ENCODE measurements at places on chromosomes 16 and 17.

- H3K4me3 ChIP-seq, result no peak overlapping the region
- DNase-seq, result no peak
- no peaks in the 10 kb centered on the region for H3K4me1 ChIP-seq
- no peaks in the 10 kb centered on the region for H3K36me3 ChIP-seq
- no peak overlapping the region for H3K27ac ChIP-seq
- H3K27me3 ChIP-seq, result peaks cover 3% of the 10 kb centered on the region
These were observed 5.8 kb downstream of the FOXL1 start for GRCh38 chr16:86584071-86584685.

- H3K36me3 ChIP-seq, result no peaks in the 10 kb centered on the region
- H3K4me3 ChIP-seq, result peak overlapping the region; percentile 48
- H3K4me1 ChIP-seq, result peaks cover 47% of the 10 kb centered on the region
- no peaks in the 10 kb centered on the region for H3K27me3 ChIP-seq
- no peak for DNase-seq
These were observed 797 bp downstream of the GRB7 start for GRCh38 chr17:39738568-39738901.

DNA sequence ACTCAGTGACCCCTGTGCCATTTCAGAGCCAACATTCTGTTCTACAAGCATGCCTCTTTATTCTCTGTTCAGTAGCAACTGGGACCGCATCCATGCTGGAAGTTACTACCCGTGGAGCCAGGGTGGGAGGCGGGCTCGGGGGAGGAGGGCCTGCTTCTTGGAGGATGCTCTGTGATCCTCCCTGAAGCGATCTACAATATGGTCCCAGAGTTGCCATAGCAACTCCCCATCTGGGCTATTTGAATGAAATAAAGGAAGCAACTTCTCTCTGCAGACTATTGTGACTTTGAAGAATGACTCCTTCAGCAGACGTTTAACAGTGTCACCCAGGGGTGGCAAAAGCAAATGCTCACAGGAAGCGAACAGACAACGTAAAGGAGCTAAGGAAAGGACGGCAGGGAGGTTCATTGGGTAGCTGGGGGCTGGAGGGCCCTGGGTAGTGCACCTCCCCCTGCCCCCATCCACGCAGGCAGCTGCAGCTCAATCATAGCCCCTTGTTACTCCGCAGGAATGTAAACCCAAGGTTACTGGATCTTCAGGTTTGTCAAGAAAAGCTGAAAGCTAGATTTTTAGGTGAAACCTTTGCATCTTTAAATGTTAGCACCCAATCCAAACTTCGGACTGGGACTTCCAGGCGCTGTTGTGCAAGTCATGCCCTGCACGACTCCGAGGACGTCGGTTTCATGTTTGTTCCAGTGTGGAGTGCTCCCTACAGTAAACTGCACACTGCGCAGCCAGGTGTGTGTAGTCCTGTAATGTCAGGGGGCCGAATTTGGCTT, 51.1 kb upstream of the MEAK7 start:
- H3K27ac ChIP-seq, result no peak overlapping the region
- no peak overlapping the region for H3K4me3 ChIP-seq
- no peaks in the 10 kb centered on the region for H3K27me3 ChIP-seq
- DNase-seq, result no peak

GRCh38 chr17:57285701-57286100, 29.4 kb downstream of the MSI2 start:
- H3K27me3 ChIP-seq, result no peaks in the 10 kb centered on the region
- no peaks in the 10 kb centered on the region for H3K36me3 ChIP-seq
- no peak overlapping the region for H3K27ac ChIP-seq
- H3K4me1 ChIP-seq, result peaks cover 10% of the 10 kb centered on the region
- DNase-seq, result no peak
- no peak overlapping the region for H3K4me3 ChIP-seq

DNA sequence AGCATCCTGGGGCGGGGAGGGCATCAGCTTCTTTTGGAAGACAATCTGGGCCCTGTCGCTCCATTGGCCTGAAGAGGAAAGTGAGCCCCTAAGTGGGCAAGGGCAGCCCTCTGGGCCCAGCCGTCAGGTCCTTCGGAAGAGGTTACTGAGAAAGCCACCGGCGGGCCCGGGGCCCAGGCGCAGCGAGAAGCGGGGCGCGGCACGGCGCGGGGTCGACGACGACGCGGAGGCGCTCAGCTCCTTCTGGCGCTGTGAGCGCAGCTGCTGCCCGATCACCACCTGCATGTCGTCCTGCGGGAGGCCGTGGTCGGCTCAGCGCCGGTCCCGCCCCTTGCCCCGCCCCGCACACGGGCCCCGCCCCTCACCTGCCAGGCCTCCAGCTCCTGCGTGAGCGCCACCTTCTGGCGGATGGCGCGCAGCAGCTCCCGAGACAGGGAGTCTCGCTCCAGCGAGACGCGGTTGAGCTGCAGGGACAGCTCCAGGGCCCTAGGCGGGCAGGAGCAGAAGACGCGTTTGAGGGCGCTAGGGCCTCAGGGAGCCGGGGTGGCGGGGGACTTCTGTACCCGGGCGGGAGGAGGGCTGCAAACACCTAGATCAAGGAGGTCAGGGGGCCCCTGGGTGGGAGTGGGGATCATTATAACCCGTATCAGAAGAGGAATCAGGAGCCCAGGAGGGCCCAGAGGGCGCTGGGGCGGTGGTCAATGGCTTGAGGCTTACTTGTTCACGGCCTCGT, 4.3 kb downstream of the THOC6 start:
- no peak overlapping the region for H3K4me3 ChIP-seq
- peaks cover 6% of the 10 kb centered on the region for H3K27me3 ChIP-seq
- H3K36me3 ChIP-seq, result peaks cover 3% of the 10 kb centered on the region
- DNase-seq, result no peak
